Omental fat pad (tissue), 4 donors: ENCODE measurements at places on chromosomes 3 and 15. TPM values are rescaled to one million over a fixed set of nuclear protein-coding genes. Genes with fewer than 3 reads are reported as not detected.

- no peak for DNase-seq
Measured at GRCh38 chr3:16203031-16203430, 28.6 kb downstream of the GALNT15 start.

DNA sequence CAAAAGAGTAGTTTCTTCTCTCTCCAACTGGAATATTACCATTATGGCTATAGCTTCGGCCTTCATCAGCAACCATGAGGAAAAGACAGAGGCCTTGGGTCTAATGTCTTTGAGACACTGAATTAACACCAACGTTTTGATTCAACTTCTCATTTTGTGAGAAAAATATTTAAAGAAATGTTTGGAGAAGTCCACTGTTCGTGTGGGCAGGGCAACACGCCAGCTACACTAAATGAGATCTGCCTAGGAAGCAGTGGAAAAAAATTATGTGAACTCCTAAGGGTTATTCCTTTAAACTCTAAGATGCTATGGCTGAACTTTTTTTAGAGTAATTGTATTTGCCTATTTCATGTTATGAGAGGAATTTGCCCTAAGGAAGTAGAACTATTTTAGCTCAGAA, 41.8 kb downstream of the NCEH1 start:
- no peak for DNase-seq

GRCh38 chr3:51716805-51717204, 9.9 kb downstream of the GRM2 start:
- DNase-seq = no peak

DNA sequence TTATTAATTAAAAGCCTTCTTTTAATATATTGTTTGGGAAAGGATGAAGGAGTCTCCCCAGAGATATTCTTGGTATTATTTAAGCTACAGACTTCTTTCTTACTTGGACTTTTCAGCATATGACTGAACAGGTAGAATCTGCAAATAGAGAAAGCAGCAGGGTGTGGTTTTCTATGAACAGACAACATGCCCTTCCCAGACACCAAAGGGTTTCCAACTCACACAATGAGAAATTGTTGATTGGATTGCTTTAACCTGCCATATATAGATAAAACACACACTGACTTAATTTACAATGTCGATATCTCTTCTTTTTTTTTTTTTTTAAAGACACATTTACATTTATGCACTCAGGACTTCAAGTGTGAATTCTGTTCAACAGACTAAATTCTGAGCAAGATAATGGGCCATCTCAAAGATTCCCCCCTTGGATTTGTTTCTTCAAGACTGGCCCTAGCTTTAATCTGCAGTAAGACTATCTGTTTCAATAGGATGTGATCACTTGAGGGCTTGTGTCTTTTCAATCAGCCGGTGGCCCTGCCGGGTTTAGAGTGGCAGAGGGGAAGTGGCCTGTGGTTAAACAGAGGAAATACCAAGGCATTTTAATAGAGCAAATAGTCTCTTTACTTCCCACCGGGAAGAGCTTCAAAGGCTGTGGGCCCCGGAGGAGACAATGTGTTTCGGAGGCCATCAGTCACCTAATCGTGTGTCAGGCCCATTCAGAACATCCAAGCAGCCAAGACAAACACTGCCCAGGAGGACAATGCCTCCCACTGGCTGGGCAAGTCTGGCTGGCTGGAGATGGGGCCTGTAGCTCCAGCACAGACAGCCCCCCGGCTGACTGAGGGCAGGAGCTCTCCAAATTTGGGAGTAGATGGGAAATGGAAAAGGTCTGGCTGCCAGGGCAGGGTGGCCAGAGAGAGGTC, 6.1 kb downstream of the IL17RD start:
- no peak for DNase-seq

DNA sequence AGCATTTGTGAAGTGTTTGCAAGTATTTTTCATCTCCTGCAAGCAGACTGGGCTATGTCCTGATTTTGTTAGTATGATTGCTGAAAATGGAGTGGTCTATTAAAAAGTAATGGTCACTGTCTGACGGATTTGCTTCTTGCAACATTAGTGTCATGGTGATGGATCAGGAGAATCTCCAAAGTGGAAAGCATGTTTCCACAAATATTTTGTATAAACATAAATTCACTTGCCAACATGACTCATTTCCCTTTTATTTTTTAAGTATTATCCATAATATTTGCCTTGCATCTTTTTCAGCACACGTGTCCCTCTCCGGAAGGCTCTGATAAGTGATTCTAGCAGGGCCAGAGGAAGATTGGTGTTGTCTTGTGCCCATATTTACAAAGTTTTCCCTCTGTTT, 27.4 kb upstream of the CACNA2D3 start:
- no peak for DNase-seq

- no peak for DNase-seq
Measured at GRCh38 chr15:60328852-60329443, 68.8 kb downstream of the ANXA2 start.

GRCh38 chr15:31135523-31135922, 34.0 kb upstream of the TRPM1 start:
- no peak for DNase-seq

- no peak for DNase-seq
Measured at GRCh38 chr3:21682206-21682605, 68.8 kb downstream of the ZNF385D start.

- no peak for DNase-seq
Measured at GRCh38 chr3:122824465-122825381, 29.9 kb downstream of the SLC49A4 start.

KBTBD13 gene
- total RNA-seq = not detected

ZNF197 gene
- 19.7 TPM for total RNA-seq

DNA sequence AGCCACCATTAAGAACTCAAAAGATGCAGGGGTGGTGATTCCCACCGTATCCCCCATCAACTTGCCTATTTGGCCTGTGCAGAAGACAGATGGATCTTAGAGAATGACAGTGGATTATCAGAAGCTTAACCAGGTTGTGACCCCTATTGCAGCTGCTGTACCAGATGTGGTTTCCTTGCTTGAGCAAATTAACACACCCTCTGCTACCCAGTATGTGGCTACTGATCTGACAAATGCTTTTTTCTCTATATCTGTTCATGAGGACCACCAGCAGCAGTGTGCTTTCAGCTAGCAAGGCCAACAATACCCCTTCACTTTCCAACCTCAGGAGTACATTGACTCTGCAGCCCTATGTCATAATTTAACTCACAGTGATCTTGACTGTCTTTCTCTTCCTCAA, 8.6 kb upstream of the MCF2L2 start:
- no peak for DNase-seq

SPTSSB gene
- not detected for total RNA-seq
